ENCODE measurements at places on chromosomes 5 and 9.

DNA sequence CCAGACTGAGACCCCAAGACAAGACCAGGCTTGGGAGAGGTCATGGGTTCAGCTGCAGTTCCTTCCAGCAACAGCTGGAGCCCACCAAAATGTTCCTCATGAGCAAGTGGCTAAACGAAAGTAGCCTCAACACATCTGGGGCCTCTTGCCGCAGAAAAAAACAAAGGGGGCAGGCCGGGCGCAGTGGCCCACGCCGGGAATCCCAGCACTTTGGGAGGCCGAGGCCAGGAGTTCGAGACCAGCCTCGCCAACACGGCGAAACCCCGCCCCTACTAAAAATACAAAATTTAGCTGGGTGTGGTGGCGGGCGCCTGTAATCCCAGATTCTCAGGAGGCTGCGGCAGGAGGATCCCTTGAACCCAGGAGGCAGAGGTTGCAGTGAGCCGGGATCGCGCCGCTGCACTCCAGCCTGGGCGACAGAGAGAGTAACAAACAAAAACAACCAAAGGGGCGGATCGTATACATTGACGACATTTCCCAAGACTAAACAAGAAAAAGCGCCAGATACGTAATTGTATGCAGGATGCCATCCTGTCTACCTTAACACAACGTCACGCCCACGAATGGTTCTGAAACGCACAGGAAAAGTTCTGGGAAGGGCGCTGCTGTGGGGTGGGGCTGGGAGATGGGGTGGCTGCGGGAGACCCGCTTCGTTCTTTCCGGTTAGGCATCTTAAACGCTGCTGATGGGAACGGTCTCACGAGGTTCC is 1.7 kb downstream of the INPP5E start:
- no peak for DNase-seq

DNA sequence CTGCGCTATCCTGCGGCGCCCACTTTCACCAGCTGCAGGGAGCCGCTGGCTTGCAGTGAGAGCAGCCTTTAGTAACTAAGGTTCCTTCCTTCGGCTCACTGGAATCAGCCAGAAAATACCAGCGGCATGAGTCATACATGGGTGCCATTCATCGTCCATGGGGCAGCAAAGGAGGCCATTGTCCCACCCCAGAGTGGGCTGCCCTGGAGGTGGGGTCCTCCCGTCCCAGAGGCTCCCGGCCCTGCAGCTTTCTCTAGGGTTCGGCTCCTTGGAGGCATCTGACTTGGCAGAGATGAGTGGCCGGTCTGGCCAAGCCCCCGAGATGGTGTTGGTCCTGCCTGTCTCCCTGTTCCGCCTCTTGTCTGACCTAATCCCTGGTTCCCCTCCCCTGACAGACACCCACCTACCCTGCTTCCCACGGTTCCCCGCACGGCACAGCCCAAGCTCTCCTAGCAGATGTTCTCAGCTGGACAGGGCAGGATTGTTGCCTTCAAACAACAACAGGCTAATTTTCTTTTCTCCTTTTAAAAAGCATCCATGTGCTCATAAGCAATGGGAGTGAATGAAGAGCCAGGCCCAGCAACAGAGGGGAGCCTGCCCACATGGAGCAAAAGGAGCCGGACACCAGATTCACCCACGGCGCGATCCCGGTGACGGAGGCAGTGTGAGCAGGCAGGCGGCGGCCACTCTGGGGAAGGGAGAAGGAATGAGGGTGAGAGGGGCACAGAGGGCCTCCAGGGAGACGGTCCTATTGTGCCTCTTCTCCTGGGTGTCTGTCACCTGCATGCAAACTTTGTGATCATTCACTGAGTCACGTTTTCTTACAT is 97.0 kb upstream of the COL5A1 start:
- no peak for DNase-seq

DNA sequence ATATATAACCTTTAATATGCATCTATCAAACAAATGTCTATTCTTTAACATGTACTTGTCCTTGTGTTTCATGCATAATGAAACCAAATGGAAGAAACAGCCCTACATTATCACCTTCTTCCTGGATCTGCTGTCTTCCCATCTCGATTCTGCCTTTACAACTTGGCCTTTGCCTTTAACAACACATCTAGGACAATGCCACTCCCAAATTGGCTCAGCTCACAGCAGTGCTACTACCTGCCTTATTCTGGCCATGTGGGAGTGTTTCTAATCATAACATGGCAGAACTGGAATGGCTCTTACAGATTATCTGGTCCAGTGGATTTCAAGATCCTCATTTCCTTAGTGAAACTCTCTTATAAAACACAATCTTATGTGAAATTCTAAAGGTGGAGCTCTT is 176.5 kb downstream of the CARTPT start:
- DNase-seq, result no peak

DNA sequence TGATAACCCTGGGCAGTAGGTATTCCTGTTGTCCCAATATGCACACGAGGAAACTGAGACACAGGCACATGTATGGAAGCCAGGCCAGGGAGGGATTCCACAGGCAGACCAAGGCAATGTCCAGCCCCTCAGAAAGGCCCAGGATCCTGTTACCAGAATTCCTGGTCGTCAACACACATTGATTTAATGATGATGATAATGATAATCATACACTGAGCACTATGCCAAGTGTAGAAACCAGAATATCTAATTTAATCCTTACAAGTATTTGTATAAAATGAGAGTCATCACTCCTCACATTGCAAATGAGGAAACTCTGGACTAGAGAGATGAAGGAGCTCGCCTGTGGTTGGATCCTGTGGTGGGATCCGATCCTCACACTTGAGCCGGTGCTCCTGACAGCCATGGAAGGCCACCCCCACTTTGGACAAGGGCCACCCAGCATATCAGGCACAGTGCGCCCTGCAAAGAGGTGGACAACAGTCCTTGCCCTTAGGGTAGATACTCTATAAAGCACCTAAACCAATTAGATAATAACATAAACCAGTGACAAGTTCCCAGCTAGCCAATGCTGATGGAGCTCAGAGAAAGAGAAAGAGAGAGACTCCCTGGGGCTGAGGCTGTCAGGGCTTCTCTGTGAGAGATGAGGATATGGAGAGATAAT is 185.3 kb downstream of the SLIT3 start:
- DNase-seq, result no peak

DNA sequence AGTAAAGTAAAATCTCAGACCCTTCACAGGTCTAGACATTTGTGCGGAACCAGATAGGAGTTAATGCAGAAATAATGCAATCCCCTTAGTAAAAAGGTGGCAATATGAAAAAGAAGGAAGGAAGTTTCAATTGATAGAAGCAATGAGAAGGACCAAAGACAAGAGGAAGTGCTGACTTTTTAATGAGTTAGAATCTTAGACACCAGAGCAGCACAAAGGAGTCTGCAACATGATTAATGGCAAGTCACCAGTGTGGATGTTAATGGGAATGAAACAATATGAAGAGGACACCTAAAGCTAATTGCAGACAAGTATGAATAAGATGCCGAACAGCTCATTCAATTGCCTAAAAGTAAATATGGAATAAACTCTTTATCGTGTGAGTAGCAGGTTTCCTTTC is 50.9 kb downstream of the MEGF9 start:
- no peak for DNase-seq

GRCh38 chr5:53041071-53041692 is 52.0 kb downstream of the ITGA2 start:
- DNase-seq, result no peak

GRCh38 chr5:54049144-54049543 is 261.2 kb downstream of the ARL15 start:
- no peak for DNase-seq

DNA sequence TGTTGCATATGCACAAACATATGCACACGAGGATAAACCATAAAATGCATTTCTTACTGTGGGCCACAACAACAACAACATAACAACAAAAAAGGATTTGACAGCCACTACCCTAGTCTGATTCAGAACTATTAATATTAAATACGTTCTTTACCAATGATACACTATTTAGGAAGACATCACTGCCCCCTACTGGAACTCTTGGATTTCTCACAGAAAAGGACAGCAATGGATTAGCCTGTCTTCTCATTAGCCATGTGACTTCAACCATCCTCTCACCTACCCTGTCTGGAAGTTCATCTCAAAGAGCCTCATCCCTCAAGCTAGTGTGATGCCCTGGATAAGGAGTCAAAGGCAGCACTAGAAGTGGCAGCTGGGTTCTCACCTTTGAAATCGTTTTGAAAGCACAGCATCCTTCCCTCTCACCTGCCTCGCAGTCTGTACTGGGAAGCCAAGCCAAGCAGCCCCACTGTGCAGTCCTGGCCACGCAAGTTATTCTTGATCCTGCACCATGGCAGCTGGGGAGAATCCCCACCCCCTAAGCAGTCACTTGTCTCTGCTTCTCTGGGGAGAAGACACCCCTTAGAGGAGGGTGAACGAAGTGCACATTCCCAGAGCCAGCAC is 64.6 kb downstream of the SH3TC2 start:
- no peak for DNase-seq

DNA sequence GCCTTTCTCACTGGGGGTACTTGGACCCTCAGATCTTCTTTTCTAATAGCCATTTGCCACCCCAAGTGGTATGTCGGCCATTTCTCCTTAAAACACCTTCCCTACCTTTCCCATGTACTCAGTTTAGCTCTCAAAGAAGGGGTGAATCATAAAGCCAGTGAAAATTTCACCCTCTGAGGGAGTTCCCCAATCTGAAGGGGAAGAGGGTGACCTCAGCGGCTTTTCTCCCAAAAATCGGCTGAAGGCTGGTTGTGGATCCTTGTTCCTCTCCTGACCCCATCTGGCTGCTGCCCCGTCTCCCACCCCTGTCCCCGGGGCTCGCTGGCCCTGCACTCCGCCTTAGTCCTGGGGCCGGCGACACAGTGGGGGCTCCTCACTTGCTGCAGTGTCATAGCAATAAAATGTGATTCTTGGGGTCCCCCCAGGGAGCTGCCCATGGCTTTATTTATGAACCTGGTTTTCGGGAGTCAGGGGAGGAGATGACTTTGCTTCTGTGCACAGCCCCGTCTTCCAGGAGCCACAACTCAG is 17.3 kb upstream of the LTC4S start:
- no peak for DNase-seq

- no peak for DNase-seq
Measured at GRCh38 chr5:33712664-33713063, 179.1 kb downstream of the ADAMTS12 start.

Measured in stimulated activated CD4-positive, alpha-beta T cell treated with anti-CD3 and anti-CD28 coated beads, Interleukin-4, amount 100 ng/mL, for 4 hours (primary cell).